ENCODE measurements at places on chromosomes 1 and 21. TPM values are rescaled to one million over a fixed set of nuclear protein-coding genes. Genes with fewer than 3 reads are reported as not detected.

Gene VPS45
- 29.9 TPM for total RNA-seq

Gene CACHD1
- 22.8 TPM for total RNA-seq

Gene AMPD1
- total RNA-seq: 0.26 TPM

Gene DMBX1
- total RNA-seq: not detected

Gene FALEC
- total RNA-seq: not detected

Gene CTTNBP2NL
- total RNA-seq: 51.1 TPM

Gene F3
- total RNA-seq: 52.4 TPM

Gene GNAT2
- total RNA-seq: 0.20 TPM

DNA sequence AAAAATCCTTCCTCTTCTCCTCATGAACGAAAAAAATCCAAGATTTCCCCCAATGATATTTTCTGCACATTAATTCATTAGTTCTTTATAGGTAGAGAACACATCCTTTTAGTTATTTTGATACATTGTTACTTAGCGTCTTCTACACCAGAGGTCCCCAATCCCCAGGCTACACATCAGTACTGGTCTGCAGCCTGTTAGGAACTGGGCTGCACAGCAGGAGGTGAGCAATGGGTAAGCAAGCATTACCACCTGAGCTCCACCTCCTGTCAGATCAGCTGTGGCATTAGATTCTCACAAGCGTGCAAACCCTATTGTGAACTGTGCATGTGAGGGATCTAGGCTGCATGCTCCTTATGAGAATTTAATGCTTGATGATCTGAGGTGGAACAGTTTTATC is 13.0 kb downstream of the EXTL2 start:
- H3K27me3 ChIP-seq: no peaks in the 10 kb centered on the region
- DNase-seq: no peak
- no peaks in the 10 kb centered on the region for H3K4me1 ChIP-seq
- no peak overlapping the region for H3K27ac ChIP-seq
- no peak overlapping the region for H3K4me3 ChIP-seq
- no peaks in the 10 kb centered on the region for H3K36me3 ChIP-seq

DNA sequence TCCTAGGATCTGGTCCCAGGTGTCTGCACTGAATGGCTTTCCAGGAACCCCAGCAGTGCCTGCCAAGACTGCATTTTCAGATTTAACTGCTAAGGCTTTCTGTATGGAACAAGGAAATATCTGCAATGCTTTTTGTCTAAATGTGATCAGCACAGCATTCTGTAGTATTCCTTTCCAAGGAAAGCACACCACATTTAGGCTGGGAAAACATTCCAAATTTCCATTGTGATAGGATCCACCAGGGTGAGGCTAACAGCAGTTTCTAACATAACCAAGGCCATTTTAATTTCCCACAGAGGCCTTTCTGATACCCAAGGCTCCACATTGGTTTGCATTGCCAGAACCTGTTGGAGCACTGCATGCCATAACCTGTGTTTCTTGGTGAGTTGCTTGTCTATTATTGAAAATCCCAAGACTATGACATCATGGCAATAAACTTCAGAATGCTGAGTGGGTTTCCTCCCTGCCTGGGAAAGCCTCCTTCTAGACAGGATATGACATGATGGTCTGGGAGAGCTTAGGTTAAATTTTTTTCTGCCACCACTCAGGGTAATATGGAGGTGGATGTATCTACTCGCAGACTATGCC is 23.3 kb upstream of the PTGFRN start:
- H3K36me3 ChIP-seq: no peaks in the 10 kb centered on the region
- H3K4me3 ChIP-seq: no peak overlapping the region
- H3K27me3 ChIP-seq: no peaks in the 10 kb centered on the region
- H3K4me1 ChIP-seq: no peaks in the 10 kb centered on the region
- H3K27ac ChIP-seq: no peak overlapping the region
- DNase-seq: no peak

GRCh38 chr21:15964236-15964855 is 234.6 kb downstream of the USP25 start:
- no peaks in the 10 kb centered on the region for H3K36me3 ChIP-seq
- H3K27me3 ChIP-seq: no peaks in the 10 kb centered on the region
- H3K27ac ChIP-seq: no peak overlapping the region
- no peaks in the 10 kb centered on the region for H3K4me1 ChIP-seq

DNA sequence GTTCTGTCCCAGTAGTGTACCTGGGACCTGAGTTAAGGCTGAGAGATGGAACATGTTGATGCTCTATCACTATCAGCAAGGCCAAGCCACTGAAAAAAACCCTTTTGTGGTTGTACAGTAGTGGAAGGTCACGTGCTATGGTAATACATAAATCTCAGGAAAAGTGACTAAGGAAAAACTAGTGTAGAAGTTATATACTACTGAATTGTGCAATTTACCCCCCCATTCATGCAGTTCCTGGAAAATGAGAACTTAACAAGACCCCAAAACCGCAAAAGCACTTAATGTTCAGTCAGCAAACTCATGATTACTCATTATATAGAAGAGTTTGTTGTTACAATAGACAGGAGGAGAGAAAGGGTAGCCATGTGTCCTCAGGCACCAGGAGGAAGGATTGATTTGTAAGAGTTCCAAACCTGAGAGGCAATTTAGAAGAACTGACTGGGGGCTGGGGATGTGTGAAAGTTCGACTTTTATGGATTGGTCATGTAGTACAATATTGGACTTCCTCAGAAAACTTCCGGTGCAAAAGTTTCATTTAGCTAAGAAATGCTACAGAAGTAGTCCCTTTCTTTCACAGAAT is 91.6 kb downstream of the RGL1 start:
- H3K4me3 ChIP-seq: no peak overlapping the region
- no peak overlapping the region for H3K27ac ChIP-seq
- peaks cover 6% of the 10 kb centered on the region for H3K4me1 ChIP-seq

DNA sequence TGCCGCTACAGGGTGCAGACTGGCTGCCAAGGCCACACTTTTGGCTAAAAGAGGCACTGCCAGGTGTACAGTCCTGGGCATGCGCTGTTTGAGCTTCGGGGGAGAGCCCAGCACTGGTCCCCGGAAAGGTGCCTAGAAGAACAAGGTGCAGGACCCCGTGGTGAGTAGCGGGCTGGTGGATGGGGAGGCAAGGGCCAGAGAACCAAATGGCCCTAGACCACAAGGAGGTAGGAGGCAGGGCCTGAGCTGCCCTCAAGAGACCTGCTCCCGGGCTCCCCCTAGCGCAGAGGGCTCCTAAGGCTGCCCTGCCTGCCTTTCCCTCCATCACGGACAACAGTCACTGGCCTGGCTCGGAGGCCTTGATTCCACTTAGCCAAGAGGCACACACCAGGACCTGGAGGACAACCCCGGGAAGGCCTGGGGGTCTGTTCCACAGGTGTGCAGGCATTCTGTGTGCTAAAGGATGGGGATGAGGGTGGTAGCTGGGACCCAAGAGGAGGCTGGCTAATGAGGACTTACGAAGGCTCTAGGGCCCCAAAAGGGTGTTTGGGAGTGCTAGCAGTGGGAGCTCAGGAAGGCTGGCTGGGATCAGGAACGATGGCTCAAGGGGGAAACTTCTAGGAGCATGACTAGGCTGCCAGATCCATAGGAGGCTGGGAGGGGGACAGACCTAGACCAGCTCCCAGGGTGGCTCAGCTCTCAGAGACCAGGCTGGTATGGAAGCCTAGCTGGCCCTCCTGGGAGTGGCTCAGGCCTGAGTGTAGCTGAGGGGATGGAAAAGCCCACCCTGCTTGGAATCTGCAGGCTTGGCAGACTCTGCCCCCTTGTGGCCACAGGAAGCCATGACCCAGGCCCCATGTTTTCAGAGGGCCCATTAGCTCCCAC is 742 bp downstream of the ARTN start:
- peaks cover 24% of the 10 kb centered on the region for H3K4me1 ChIP-seq
- peaks cover 10% of the 10 kb centered on the region for H3K27me3 ChIP-seq
- H3K27ac ChIP-seq: peak overlapping the region; percentile 28
- H3K36me3 ChIP-seq: peaks cover 6% of the 10 kb centered on the region

GRCh38 chr1:58345215-58346035 is 201.1 kb downstream of the OMA1 start:
- no peaks in the 10 kb centered on the region for H3K36me3 ChIP-seq
- no peak overlapping the region for H3K27ac ChIP-seq

- no peak for DNase-seq
- H3K27me3 ChIP-seq: no peaks in the 10 kb centered on the region
- H3K27ac ChIP-seq: no peak overlapping the region
Measured at GRCh38 chr1:1264868-1265272, 8.8 kb downstream of the UBE2J2 start.

GRCh38 chr1:39091845-39092645 is 65.9 kb downstream of the NDUFS5 start:
- DNase-seq: peak; percentile 78
- H3K27me3 ChIP-seq: no peaks in the 10 kb centered on the region
- H3K27ac ChIP-seq: no peak overlapping the region

DNA sequence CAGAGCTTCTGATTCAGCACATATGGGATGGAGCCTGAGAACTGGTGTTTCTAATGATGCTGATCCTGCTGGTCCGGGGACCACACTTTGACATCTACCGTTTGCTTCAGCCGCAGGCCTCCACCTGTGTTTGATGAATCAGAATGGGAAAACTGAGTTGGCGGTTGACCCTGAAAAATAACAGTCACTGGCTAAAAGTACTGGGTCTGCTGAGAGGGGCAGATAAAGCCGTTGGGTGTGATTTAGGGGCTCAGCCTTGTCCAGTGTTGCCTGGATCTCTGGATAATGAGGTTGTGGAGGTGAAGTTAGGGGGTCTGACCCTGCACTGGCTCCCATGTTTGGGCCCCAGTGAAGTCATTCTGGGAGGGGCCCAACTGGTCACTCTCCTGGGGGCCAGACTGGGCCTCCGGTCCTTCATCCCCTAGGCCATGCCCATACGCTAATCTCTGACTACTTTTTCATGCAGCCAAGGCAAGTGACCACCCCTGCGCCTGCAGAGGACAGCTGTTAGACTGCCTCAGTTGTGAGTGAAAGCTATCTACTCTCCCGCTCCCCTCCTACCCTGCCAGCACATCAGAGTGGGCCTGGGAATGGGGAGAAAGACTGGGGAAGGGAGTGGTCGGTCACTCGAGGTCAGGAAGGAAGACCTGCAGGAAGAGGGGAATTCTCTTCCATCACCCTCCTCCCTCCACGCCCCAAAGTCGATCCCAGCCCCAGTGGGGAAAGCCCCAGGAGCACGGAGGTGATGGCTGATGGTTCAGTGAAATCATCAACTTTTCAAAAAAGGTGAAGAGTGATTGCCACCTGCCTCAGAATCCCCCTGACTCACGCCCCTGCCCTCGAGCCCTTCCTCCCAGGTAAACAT is 27.7 kb downstream of the VASH2 start:
- no peaks in the 10 kb centered on the region for H3K27me3 ChIP-seq
- no peak overlapping the region for H3K27ac ChIP-seq
- DNase-seq: no peak
- H3K36me3 ChIP-seq: no peaks in the 10 kb centered on the region

DNA sequence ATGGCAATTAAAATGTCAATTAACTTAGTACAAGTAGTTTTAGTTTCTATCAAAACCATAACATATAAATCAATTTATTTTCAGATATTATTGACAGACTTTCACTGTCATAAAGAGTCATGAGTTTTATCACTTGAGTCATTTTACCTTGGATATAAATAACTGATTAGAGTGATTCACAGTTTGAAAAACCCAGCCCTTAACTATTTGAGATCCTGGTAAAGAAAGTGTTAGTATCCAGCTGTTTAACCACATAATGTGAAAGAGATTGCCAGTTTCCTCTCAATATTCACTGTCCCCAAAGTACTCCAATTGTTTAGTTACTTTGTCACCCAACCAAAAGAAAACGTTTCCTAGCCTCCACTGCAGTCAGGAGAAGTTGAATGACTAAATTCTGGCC is 91.3 kb downstream of the UCHL5 start:
- no peak for DNase-seq
- H3K4me1 ChIP-seq: no peaks in the 10 kb centered on the region
- no peaks in the 10 kb centered on the region for H3K36me3 ChIP-seq

- peak within 1 kb of the TSS; percentile 57 for H3K27ac ChIP-seq
- H3K36me3 ChIP-seq: no peaks in the 10 kb centered on the region
- peaks cover 22% of the 10 kb centered on the region for H3K27me3 ChIP-seq
Measured at GRCh38 chr1:6205849-6206519, at the start of gene RNF207. RNF207 (plus strand) TSS chr1:6206119; CDS start chr1:6206536, 417 bp downstream.

DNA sequence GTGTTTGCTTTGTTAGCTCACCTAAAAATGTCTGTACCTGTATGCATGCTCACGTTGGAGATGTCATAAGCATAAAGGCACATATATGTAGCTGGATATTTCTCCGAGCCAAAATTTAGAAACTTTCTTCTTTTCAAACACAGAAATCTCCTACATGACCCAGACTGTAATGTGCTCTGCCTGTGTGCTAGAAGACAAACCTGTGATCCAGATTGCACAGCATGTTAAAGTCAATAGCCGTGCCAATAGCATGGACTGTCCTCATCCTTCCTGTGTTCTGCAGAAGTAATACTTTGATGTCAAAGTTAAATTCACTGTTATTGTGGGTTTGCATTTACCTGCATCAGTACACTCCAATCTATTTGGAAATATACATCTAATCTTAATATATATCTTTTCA is 346.2 kb upstream of the ZRANB2 start:
- H3K36me3 ChIP-seq: no peaks in the 10 kb centered on the region
- H3K27ac ChIP-seq: no peak overlapping the region
- H3K4me1 ChIP-seq: no peaks in the 10 kb centered on the region
- no peak overlapping the region for H3K4me3 ChIP-seq

- no peak for DNase-seq
- no peaks in the 10 kb centered on the region for H3K27me3 ChIP-seq
- H3K36me3 ChIP-seq: no peaks in the 10 kb centered on the region
- no peak overlapping the region for H3K4me3 ChIP-seq
Measured at GRCh38 chr1:211517006-211517405, 25.0 kb upstream of the RD3 start.

DNA sequence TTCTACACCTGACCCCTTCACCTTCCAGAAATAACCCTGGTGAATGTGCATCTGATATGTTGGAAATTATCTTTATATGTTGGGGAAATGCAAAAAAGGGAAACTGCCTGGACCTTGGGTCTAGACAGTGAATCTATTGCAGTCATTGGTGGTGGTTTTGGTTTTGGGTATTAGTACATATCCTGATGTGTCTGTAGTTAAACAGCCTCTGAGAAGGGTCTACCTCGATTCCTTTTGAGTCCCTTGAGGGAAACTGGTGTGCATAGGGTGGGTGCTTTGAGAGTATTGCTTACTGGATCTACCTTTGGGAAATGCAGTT is 127.3 kb upstream of the KIAA0040 start:
- no peaks in the 10 kb centered on the region for H3K27me3 ChIP-seq
- no peak overlapping the region for H3K4me3 ChIP-seq
- H3K27ac ChIP-seq: peak overlapping the region; percentile 58

DNA sequence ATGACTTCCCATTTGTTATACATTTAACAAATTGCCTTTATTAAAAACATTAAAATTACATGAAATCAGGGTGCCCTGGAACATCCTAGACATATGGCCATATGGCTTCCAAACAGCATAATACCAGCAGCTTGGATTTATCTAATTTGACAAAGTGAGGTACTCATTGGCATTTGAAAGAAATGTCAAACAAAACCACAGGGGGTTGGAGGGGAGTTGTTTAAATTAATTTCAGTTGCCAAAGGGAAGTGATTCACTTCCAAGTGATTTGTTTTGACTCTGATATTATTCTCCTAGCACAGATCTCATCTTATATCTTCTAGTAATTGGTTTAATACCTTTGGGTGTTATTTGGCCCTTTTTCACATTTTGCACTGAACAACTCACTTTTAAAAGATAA is 24.5 kb upstream of the POU2F1 start:
- H3K4me1 ChIP-seq: no peaks in the 10 kb centered on the region
- H3K4me3 ChIP-seq: no peak overlapping the region
- H3K27me3 ChIP-seq: no peaks in the 10 kb centered on the region
- no peak overlapping the region for H3K27ac ChIP-seq
- DNase-seq: no peak
